Camera-type eye (tissue), 1 donor: ENCODE measurements at places on chromosomes 5 and 9. TPM values are rescaled to one million over a fixed set of nuclear protein-coding genes. Genes with fewer than 3 reads are reported as not detected.

The LYSMD3 gene
- 33.8 TPM for total RNA-seq

The DPP7 gene
- total RNA-seq: 37.5 TPM

The RMI1 gene
- total RNA-seq: 22.7 TPM

The SLC6A19 gene
- 0.27 TPM for total RNA-seq

The DNAH5 gene
- total RNA-seq: 0.49 TPM

The LCN1 gene
- 13.0 TPM for total RNA-seq

The ANKRD18A gene
- 4.6 TPM for total RNA-seq

The PCDHA5 gene
- total RNA-seq: 2.9 TPM

The FAM240B gene
- not detected for total RNA-seq

The LTC4S gene
- 1.1 TPM for total RNA-seq
